Mucosa of descending colon (tissue), 3 donors: ENCODE measurements at places on chromosomes 2 and 18. TPM values are rescaled to one million over a fixed set of nuclear protein-coding genes. Genes with fewer than 3 reads are reported as not detected.
A peak's percentile ranks its signal among the peaks of the same experiment; 100 is the strongest.

DNA sequence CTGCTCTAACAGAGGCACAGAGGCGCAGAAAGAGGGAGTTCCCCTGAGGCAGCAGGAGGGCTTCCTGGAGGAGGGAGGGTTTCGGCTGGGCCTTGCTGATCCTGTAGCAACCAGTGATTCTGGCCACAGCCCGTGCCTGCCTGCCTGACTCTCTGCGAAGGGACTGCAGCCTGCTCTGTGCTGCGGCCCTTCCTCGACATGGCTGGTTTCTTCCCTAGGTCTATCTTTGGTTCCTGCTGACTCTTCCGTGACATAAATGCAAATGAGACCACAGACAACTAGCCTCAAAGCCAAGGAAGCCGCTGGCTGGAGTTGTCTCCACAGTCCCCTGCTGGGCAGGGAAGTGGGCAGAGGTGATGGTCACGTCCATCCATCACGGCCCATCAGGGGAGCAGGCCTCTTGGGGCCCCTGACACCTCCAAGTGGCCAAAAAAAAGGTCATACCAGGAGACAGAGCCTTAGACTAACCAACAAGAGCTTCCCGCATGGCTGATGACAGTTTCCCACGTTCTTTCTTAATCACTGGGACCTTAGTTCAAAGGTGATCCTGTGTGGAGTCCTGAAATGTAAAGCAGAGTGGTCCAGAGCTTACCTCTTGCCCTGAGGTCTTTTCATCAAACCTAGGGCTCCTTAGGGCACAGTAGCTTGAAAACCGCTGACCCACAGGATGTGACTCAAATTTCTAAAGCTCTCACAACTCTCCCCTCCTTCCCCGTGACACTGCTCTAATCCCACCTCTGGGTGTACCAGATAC, 55.3 kb downstream of the HS1BP3 start:
- no peak for DNase-seq

- no peak for DNase-seq
These were observed 16.8 kb downstream of the AP1S3 start for GRCh38 chr2:223820549-223820948.

GRCh38 chr18:57780706-57781347, 22.3 kb downstream of the ATP8B1 start:
- no peak for DNase-seq

The MAL gene
- 28.8 TPM for total RNA-seq

- no peak for DNase-seq
These were observed 61.1 kb upstream of the TNP1 start for GRCh38 chr2:216920937-216921456.

DNA sequence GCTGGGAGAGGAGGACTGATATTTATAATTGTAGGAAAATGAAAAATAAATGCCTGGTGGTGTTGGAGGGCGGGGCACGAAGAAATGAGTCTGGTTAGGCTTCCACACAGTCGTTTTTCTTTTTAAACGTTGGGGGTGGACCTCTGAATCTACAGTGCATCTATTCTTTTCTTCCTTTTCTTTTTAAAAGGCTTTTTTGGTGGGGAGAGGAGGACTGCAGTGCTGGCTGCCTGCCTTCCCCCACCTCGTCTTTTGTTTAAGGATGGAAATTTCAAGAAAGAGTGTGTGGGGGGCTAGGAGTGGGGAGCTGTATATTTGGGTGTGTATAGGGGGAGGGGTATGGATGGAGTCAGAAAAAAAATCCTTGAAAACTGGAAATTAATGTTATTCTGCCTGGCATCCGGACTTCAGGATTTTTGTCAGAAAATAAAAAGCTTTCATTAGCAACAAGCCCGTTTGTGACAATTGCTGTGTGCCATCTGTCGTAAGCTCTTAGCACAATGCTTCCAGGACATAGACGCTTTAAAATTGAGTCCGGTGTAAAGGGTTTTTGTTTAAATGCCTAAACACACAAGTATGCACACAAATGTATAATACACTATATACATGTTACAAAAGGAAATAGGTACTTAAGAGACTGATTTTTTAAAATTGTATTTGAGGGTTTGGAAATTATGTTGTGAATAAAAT, 1.1 kb downstream of the MAP2 start:
- no peak for DNase-seq

- no peak for DNase-seq
These were observed 4.8 kb downstream of the MSGN1 start for GRCh38 chr2:17821080-17821479.

DNA sequence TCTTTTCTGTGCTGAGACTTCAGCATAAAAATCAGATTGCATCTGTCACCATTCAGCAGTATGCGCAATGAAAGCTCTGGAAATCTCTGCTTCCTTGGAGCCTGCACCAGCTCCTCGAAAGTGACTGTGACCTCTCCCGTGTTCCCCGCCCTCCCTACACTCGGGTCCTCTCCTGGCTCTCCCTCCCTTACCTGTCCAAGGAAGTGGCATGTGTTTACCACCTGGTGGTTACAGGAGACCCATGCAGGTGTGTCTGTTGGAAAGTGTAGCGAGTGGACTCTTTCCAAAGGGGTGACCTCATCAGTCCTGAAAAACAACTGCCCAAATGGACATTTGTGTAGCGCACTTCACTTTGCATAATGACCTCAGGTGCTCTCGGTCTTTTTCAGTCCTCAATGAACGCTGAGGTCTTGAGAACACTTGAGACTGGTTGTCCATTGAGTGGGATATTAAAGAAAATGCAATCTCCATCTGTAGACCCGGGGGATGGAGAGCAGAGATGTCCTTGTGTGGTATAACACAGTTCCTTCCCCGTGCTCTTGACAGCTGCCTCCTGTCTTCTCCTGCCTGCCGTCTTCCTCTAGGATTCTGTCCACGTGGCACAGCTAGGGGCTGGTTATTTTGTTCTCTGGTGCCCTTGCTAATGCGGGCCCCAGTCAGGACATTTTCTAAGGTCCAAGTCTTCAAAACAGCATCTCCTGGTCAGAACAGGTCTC, 133.2 kb downstream of the ACKR3 start:
- no peak for DNase-seq

- no peak for DNase-seq
These were observed 13.5 kb downstream of the SPATA3 start for GRCh38 chr2:231009236-231009919.

The IL1F10 gene
- total RNA-seq: not detected

- DNase-seq: no peak
These were observed 5.9 kb upstream of the GRHL1 start for GRCh38 chr2:9945596-9945995.

- no peak for DNase-seq
These were observed 30.9 kb upstream of the ICOS start for GRCh38 chr2:203905656-203906055.

DNA sequence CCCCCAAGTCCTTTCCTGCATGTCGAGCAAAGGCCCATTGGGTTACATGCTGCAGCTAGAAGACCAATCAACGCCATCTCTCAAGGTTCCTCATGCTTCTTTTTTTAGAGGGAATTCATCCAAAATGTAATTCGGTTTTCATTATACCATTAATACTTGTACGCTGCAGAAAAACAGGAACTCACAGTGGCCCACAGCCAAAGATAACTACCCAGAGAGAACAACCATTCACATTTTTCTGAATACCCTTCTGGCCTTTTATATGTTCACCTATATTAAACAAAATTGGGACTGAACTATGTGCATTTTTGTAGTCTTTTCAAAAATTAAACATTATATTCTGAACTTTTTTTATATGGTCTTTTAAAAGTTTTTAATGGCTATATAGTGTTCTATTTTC, 25.8 kb downstream of the FARP2 start:
- DNase-seq: no peak

DNA sequence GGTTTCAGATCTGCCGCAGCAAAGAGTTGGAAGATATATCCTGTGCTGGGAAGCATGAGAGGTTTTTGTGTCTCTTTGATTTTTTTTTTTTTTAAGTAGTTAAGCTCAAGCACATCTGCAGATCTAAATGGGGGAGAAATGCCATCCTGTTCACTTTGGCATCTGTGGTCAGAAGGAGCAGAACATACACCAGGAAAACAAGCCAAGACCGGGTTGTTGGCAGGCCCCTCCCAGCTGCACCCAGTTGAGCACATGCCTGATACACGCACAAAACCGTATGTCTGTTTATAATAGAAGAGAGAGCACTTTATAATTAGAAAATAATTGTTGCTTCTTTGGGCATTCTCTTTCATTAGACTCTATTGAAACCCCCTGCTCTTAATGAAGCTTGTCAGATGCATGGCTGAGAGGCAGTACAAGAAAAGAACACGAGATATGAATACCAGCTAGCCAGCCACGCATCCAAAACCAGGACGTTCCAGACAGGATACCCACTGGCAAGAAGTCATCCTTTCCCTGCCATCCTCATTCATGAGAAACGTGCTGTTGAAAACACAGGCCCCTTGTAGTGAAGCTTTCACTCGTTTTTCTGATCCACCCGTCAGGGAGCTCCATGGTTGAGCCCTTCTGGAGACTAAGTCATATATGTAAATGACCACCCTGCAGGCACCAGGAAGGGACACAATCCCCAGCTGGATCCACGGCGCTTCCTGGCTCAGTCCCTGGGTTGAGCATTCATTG, 152.2 kb downstream of the ALPK2 start:
- no peak for DNase-seq

- no peak for DNase-seq
These were observed 160.7 kb upstream of the NT5C1B start for GRCh38 chr2:18749912-18750526.

GRCh38 chr2:25380586-25381375, 39.1 kb upstream of the DNMT3A start:
- peak; percentile 42 for DNase-seq

DNA sequence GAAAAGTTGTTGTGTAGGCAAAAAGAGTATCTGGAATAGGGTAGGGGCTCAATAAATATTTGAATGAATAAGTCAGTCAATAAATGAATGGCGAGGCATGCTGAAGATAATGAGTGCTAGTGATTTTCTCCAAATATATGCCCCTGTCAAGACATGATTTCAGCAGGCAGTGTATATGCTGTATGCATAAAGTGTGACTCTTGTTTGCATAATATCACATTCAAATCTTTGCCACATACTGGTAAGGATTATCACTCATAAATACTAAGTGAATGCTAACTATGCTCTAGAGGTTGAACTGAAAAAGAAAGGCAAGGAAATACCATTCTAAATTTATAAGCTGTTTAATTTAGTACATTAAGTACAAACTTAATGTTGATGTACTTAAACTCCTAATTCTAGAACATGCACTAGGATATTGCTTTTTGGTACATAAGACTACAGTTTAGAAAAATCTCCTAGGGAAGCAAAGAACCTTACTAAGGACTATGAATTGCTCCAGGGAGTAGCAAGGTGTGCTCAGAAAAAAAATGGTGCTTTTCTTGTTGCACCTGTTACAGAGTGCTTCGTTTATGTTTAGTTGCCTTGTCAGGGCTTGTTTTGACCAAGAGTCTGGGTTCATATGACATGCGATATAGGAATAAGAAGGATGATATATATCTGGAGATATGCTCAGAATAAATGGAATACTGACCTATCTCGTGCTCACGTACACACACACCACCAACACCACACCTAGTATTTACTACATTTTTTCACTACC, 224.0 kb upstream of the TANK start:
- no peak for DNase-seq

The DCC gene
- 0.34 TPM for total RNA-seq

- DNase-seq: peak; percentile 42
These were observed 1.5 kb upstream of the MPPE1 start for GRCh38 chr18:11909591-11910026.

The CYBRD1 gene
- total RNA-seq: 24.7 TPM

The TMEM163 gene
- 0.60 TPM for total RNA-seq

The REG3A gene
- total RNA-seq: not detected

DNA sequence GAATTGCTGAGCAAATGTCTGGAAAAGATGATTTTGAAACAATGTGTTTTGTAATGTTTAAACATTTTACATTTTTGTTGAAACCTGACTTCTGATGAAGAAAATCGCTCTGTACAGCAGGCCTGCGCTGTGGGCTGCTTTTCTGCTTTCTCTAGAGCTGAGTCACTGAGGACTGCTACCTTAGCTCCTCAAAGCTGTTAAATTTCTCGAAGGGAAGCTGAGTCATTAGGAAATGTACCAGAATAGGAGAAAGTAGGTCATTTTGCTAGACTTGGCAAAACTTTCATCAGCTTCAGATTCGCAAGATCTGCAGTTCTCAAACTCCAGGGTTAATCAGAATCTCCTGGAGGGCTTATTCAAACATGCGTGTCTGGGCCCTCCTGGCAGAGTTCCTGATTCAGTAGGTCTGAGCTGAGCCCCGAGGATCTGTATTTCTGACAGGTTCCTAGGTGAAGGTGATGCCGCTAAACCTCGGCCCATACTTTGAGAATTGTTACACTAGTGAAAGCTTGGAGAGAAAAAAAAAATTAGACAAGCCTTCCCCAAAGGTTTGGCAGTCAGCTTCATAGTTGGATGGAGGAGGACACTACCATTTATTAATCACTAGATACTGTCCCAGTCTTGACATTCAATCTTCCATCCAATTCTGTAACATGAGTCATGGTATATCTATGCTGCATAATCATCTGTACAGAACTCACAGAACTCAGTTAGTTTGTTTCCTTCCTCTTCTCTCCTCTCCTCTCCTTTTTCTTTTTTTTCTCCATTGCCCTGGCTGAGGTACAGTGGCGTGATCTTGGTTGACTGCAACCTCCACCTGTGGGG, 297.6 kb downstream of the PARD3B start:
- no peak for DNase-seq

GRCh38 chr2:16746833-16747232, 81.2 kb upstream of the CYRIA start:
- no peak for DNase-seq

DNA sequence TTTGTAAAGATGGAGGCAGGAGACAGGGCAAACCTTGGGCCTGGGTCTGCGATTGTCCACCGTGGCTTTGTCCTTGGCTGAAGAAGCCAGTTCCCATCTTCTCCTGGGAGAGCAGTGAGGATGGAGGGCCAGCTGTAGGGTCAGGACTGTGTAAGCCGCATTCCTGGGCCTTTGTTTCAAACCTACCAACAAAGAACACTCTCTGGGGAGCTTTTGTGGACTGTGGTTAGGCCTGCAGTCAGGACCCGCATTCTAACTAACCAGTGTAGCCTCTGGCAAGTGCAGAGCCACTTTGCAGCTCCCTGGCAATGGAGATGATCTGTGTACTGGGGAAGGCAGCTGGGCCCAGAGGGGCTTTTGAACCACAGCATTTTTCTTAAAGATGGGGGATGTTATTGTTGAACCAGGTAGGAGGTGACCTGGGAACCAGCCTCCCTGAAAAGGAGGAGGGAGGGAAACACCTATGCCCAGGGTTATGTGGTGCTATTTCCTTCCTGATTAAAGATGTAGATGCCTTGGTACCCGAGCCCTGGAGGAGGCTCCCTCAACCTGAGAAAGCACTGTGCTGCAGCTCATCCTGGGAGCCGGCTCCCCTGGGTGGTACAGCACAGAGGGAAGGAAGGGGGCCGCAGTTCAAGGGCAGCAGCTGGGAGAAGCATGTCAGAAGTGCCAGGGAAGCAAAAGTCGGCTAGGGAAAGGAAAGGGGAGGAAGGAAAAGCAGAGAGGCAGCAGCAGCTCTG, 12.7 kb upstream of the SMAD4 start:
- no peak for DNase-seq

The REG3G gene
- not detected for total RNA-seq

GRCh38 chr18:10490401-10491165, 35.2 kb upstream of the NAPG start:
- DNase-seq: peak; percentile 51

The RASGRP3 gene
- 5.4 TPM for total RNA-seq

- no peak for DNase-seq
These were observed 332.6 kb upstream of the SALL3 start for GRCh38 chr18:78647018-78647417.

GRCh38 chr2:192500550-192501200, 305.9 kb upstream of the TMEFF2 start:
- DNase-seq: no peak
